ENCODE measurements at places on chromosomes 13 and 19. TPM values are rescaled to one million over a fixed set of nuclear protein-coding genes. Genes with fewer than 3 reads are reported as not detected.

GRCh38 chr13:24627946-24628345 lies 52.3 kb upstream of the ATP12A start:
- no peak for DNase-seq

GRCh38 chr19:3669082-3669946 lies 31.0 kb downstream of the PIP5K1C start:
- no peak for DNase-seq

GRCh38 chr13:96475103-96475502 lies 385.2 kb downstream of the HS6ST3 start:
- no peak for DNase-seq

DNA sequence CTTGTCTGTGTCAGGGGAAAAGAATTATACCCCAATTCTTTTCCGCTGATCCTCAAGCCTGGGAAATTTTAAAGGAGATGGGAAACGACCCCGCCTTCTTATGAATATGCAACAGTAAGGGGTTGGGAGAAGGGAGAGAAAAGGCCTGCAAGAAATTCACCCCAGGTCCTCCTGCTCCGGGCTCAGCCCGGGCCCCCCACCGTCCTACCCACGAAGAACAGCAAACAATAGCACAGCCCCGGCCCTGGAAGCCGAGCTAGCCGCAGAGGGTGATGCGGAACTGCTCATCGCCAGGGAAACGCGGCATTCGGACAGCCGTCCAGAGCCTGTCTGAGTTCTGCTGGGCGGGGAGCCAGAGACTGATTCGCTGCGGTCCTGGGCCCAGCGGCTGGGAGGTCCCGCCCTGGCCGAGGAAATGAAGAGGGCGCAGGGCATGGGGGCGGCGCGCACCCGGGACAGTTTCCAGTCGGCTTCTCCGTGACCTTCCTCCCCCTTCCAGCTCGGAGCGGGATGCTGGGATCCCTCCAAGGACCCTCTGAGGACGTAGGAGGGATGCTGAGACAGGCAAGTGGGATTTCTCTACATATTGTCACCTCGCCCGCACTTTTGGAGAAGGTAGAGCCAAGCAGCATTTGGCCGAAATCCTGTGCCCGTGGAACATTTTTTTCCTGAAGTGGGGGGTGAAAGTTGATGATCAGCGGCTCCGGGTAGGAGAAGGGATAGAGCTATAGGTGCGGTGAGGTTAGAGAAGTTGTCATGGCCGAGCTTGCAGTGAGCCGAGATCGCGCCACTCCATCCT lies 82.3 kb upstream of the C1QTNF9B start:
- DNase-seq, result peak; percentile 77

DNA sequence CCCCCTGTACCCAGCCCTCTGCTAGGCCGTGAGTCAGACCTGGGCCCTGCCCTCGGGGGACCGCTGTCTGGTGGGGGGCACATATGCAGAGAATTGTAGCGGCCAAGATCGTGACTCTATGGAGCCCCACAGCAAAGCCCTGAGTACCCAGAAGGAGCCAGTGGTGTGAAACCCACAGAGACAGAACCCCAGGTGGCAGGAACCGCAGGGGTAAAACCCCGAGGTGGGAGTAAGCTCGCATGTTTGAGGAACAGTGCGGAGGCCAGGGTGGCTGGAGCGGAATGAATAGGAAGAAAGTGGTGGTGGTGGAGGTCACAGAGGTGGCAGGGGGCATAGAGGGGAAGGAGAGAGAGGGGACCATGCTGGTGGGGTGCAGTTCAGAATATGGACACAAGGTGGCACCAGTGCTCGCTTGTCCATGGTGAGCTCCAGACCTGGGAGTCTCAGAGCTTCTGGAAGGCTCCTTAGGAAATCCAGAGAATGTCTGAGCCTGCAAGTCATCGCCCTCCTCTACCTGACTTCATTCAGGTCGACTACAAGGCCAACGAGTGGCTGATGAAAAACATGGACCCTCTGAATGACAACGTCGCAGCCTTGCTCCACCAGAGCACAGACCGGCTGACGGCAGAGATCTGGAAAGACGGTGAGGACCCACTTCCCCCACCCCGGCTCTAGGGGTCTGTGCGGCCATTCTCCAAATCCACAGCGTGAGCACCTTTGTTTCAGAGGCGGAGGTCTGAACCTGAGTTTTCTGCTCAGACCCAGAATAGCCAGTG lies 48.9 kb downstream of the MYH14 start:
- no peak for DNase-seq

DNA sequence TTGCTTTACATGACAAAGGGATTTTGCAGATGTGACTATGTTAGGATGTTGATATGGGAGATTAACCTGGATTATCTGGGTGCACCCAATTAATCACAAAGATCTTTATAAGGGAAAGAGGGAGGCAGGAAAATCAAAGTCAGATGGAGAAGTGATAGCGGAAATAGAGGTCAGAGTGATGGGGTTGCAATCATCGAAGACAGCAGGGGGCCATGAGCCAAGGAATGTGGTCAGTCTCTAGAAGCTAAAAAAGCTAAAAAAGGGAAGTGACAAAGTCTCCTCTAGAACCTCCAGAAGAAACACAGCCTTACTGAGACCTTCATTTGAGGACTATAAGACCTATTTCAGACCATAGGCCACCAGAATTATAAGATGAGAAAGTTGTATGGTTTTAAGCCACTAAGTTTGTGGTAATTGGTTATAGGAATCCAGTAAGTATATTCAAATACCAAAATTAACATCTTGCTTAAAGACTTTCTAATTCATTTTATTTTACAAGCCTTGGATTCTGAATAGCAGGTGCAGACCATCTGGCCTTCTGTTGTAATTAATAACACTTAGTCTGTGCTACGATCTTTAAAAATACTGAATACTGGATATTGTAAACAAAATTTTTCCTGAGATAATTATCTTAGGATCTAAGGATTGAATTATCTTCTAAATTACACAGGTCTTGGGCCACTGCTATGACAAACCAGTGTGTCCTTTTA lies 493.4 kb upstream of the PCDH20 start:
- DNase-seq, result no peak

DNA sequence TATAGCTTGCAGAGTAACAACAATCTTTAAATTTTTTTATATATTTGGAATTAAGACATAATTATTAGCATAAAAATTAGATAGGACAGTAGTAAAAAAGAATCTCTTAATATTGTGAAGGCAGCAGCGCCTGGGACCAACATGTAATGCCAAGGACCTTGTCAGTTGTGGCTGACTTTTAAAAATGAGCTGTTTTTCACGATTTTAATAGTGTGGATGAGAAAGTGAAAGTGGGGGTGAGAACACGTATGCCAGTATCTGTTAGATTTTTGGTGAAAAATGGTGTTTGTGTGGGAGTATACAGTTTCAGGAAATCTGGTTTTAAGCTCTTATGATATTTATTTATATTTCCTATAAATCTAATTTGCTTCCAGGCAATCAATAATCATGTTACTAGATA lies 125.2 kb downstream of the LMO7 start:
- DNase-seq, result no peak

- DNase-seq, result no peak
These were observed 197.2 kb downstream of the RAP2A start for GRCh38 chr13:97631158-97631557.

GRCh38 chr19:19443902-19444680 lies 38.6 kb downstream of the GATAD2A start:
- no peak for DNase-seq

DNA sequence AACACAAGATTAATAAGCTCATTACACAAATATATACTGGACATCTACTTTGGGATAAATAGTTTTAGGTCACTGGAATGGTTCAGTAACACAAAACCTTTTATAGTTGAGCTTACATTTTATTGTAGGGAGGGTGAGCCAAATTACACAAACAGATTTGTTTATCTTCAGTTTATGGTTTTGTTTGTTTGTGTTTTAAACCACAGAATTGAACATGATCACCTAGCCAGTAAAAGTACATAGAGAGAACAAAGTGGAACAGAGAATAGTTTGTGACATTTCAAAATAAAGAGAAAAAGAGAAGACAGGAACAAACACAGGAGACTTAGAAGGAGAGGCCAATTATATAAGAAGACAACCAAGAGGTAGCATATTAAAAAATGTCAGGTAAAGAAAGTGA lies 1930.2 kb upstream of the PCDH20 start:
- DNase-seq, result no peak

- peak; percentile 79 for DNase-seq
These were observed at the start of gene CEACAM4 for GRCh38 chr19:41626877-41627276. Gene CEACAM4 (minus strand): TSS chr19:41627074. CDS start chr19:41626963, 111 bp downstream.

- DNase-seq, result no peak
These were observed 306.1 kb downstream of the DCT start for GRCh38 chr13:94173312-94173854.

DNA sequence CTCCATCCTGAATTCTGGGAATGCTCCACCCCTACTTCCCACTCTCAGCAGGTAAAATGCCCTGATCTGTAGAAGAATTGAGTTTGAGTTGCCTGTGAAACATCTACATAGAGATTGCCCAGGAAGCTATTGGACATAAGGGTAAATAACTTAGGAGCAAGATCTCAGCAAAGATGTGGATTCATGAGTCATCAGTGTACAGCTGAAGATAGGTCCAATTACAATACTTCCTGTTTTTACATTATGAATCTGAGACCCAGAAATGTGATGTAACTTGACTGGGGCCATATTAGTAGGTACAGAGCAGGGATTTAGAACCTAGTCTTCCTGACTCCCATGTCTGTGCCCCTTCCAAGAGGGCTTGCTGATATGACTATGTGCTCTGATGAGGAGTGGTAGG lies 79.4 kb upstream of the FNDC3A start:
- DNase-seq, result no peak

GRCh38 chr19:33310606-33311325 lies 8.4 kb upstream of the CEBPA start:
- DNase-seq, result peak; percentile 76

DNA sequence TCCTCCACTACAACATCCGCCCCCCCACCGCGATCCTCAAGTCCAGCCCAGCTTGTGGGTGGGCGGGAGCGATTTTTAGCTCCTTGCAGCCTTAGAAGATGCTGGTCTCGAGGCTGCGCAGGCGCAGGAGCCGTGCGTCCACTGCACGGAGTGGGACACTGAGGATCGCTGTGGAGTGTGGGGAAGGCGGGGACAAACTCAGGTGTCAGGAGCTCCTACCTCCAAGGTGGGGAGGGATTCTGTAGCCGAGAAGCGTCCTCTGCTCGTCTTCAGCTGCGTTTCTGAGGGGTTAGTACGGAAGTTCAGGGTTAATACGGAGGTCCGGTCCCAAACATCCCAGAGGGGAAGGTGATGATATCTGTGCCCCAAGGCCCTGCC lies at the start of gene RTBDN:
TSS of gene RTBDN (minus strand) at position 14 of the 378 bp plus-strand sequence. CDS start 4,600 bp downstream, outside the sequence.
- DNase-seq, result no peak

GRCh38 chr13:105514401-105514800 lies 1021.1 kb downstream of the EFNB2 start:
- no peak for DNase-seq

- peak; percentile 55 for DNase-seq
These were observed 5.9 kb downstream of the ARHGEF1 start for GRCh38 chr19:41888926-41889325.

GRCh38 chr19:28785971-28786370 lies 427.0 kb downstream of the UQCRFS1 start:
- DNase-seq, result no peak

DNA sequence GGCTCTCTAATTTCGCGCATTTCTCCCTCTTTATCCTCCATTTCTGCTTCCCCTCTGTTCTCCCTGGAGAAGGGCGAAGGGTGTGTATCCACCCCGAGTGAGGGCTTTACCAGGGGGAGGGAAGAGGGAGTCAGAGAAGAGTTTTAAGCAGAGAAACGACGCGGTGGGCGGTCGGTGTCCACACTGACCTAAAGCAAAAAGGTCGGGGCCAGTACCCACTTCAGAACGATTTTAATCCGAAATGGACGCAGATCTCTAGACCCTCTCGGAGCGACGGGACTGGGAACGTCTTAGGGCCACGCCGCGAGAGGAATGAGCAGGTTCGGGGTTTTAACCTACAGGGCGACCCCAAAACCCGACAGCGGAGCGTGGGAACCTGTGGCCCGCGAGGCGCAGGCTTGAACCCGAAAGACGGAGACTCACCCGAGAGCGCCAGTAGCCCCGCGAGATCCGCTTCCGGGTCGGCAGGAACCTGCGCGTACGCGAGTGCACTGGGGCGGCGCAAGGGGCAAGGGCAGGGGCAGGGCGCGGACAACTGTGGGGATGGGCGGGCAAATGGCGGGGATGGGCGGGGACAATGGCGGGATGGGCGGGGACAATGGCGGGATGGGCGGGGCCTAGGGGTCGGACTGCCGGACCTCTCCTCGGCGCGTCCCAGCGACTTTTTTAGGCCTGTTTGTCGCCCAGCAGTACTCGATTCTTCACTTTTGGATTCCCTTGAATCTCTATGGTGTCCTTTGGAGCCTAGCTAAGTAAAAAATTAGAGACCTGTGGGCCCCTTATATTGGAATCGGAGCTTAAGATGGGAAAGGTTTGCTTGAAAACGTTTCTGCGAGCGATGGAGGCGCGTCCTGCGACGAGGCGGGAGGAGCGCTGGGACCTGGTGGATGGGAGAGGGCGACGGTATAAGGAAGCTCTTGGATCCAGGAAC lies at the start of gene ZNF677:
TSS of gene ZNF677 (minus strand) at position 463 of the 931 bp plus-strand sequence. CDS start 3,323 bp downstream, outside the sequence.
- DNase-seq, result peak; percentile 93

GRCh38 chr13:28630869-28631268 lies 28.1 kb upstream of the POMP start:
- DNase-seq, result no peak

DNA sequence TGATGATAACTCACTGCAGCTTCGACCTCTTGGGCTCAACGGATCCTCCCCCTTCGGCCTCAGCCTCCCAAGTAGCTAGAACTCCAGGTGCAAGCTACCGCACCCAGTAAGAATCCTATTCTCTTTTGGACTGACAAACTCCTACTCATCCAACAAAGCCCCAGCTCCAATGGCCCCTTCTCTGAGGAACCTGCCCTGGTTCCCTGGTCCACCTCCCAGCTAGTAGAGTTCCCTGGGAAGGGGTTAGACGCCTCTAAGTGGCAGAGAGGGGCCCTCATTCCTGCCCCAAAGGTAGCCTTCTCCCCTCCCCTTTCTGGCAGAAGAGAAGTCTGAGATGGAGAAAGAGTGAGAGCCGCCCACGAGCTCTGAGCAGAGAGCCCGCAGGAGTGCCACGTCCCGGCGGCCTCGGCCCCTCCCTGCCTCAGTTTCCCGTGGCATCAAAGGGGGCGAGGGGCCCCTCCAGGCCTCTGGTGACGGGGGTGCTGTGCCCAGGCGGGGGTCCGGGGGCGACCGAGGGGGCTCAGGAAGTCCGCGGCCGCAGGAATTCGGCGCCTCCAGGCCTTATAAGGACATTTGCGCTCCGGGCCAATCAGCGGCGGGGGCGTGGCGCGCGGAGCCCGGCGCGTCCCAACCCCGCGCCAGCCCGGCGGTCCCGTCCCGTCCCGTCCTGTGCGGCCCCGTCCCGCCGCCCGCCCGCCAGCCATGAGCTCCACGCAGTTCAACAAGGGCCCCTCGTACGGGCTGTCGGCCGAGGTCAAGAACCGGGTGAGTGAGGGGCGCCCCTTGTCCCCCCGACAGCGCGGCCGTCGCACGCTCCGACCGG lies at the start of gene CNN2:
TSS of gene CNN2 (plus strand) at position 649 of the 823 bp plus-strand sequence. CDS start at position 703, 54 bp downstream.
- peak; percentile 91 for DNase-seq

GRCh38 chr19:32349724-32350470 lies 4.5 kb downstream of the ZNF507 start:
- no peak for DNase-seq

SPRED3 gene
- 0.62 TPM for total RNA-seq

USHBP1 gene
- total RNA-seq, result 8.2 TPM

PSG2 gene
- not detected for total RNA-seq

RFPL4A gene
- total RNA-seq, result not detected

MISP3 gene
- 7.1 TPM for total RNA-seq

TMED1 gene
- total RNA-seq, result 23.5 TPM

ZNF880 gene
- 18.3 TPM for total RNA-seq

CDK8 gene
- 10.3 TPM for total RNA-seq

AMH gene
- total RNA-seq, result 1.9 TPM
